Stimulated activated CD8-positive, alpha-beta memory T cell treated with anti-CD3 and anti-CD28 coated beads, Interleukin-7, amount 100 ng/mL, for 1 hour (primary cell): ENCODE measurements at places on chromosomes 12 and 14.

GRCh38 chr12:19867970-19868369 lies 428.7 kb downstream of the AEBP2 start:
- DNase-seq = no peak

- DNase-seq = no peak
These were observed 2.6 kb downstream of the C12orf42 start for GRCh38 chr12:103493199-103493598.

GRCh38 chr12:131561051-131561450 lies 149.8 kb upstream of the SFSWAP start:
- DNase-seq = no peak

DNA sequence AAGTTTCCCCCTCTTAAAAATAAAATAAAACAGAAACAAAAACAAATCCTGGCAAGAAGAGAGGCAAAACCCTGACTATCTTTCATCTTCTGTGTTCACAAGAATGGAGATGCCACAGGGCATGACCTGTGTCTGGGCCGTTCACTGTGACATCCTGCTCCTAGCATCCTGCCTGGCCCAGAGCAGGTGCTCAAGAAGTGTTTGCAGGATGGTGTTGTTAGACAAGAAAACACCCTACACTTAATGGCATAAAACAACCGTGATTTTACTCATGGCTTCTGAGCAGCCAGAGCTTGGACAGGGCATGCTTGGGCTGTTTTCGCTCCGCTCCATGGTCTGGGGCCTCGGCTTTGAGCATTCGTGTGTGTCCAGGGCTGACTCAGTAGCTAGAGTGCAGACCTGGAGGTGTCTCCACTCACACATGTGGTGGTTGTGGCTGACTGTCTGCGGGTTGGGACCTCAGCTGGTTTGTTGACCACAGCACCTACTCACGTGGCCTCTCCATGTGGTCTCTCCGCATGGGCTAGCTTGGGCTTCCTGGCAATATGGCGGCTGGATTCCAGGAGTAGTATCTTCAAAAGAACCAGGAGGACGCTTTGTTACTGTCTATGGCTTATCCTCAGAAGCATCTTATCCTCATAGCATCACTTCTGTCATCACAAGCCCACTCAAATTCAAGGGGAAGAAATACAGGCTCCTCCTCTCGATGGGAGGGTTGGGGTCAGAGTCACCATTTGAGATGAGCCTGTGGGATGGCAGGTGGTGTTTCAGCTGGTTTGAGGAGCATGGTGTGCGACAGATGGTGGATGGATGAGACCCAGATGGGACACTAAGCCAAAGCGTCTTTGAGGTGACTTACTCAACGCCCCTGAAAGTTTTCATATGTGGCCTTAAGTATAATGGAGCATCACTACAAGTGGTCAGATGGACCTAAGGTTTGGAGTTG lies 33.2 kb upstream of the FZD10 start:
- no peak for DNase-seq

- DNase-seq = no peak
These were observed 32.0 kb downstream of the MYL2 start for GRCh38 chr12:110888256-110888991.

DNA sequence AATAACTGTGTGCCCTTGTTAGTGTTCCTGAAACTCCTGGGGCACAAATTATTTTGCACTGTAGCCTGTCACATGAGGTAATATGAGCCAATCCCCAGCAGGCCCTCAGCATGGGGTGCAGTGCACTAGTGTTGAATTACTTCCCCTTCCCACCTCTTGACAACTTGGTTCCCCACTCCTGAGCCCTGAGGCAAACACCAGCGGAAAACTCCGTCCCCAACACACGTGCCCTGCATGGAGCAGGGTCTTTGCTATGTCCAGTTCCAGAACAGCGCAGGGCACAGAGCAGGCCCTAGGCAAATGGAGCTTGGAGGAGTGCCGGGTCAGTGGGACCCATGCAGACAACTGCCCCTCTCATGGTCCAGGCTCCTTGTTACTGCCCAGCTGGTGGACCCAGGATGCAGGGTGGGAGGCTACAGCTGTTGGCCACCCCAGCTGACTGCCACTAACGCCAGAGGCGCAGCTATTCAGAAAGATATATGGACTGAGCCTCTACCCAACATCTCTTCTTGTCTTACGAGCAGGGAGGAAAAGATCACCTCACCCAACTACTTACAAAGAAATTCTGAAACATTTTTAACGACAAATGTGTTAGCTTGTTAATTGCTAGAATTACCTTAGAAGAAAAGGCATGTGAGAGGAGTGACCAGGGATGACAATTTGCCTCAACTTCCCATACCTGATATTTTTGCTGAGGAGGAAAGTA lies 71.6 kb downstream of the NT5DC3 start:
- no peak for DNase-seq
